ENCODE measurements at places on chromosomes 2 and 18.

DNA sequence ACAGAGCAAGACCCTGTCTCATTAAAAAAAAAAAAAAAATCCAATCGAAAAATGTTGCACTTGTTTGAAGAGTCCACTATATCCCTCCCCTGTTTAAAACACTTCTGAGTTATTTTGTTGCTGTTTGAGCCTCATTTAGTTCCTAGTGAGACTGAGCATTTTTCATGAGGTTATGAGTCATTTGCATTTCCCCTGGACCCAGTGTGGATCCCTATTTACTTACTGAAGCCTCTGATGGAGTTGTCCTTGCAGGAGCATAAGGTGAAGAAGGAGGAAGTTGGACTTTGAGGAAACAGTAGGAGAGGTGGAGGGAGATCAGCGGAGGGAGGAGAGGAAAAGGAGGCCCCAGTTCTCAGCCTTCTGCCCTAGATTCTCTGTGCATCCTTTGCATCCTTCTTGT is 5.1 kb downstream of the CXCR1 start:
- no peak for DNase-seq

- DNase-seq, result no peak
Measured at GRCh38 chr2:178485356-178485755, 5.1 kb downstream of the PLEKHA3 start.

DNA sequence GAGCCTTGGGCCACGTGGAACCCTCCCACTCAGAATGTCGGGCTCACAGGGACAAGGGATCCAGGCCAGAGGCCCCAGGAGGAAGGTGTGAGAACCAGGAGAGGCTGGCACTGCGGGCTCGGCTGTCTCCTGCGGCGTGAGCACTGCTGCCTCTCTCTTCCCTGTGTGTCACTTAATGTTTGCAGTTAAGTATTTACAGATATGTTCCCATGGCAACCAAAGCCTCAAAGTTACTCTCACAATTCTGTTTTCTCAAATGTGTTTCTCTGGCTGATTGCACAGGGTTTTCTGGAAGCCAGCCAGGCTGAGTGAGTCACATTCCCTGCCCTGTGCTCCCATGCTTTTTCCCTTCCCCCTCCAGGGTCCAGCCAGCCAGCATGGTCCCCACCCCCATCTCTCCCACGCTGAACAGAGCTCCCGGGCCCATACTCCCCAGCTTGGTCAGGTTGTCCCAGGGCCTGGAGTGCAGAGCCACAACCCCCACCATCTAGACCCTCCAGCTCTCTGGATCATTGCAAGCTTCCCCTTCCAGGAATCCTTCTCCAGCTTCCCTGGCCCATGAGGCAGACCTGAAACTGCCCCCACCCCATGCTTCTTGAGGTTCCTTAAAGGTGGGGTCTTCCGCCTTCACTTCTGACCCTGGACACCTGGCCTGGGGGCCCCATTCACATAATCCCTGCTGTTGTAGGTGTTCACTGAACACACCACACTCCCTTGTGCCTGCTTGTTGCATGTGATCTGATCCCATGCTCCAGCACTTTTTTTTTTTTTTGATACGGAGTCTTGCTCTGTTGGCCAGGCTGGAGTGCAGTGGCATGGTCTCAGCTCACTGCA is 265.9 kb downstream of the CELF4 start:
- DNase-seq, result peak; percentile 81

GRCh38 chr2:105068387-105068786 is 30.5 kb downstream of the MRPS9 start:
- no peak for DNase-seq

GRCh38 chr2:38259311-38259710 is 117.8 kb downstream of the ATL2 start:
- DNase-seq, result no peak

DNA sequence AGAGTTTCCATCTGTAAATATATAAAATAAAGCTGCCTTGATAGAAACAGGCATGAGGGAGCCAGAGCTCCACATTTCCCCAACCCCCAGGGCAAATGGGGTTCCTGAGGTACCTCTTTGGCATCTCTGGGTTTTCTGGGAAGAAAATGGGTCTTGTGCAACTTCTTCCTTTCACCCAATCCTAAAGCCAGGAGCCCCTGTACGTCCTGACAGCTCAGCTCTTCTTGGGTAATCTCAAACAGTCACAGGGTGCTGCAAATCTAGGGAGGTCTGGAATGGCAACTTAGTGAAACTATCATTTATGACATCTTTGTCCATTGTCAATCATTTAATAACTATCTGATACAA is 36.6 kb upstream of the STAT1 start:
- DNase-seq, result no peak

- no peak for DNase-seq
Measured at GRCh38 chr2:174332217-174332963, 2.4 kb upstream of the SP9 start.
